ENCODE measurements at places on chromosomes 7 and 10.

DNA sequence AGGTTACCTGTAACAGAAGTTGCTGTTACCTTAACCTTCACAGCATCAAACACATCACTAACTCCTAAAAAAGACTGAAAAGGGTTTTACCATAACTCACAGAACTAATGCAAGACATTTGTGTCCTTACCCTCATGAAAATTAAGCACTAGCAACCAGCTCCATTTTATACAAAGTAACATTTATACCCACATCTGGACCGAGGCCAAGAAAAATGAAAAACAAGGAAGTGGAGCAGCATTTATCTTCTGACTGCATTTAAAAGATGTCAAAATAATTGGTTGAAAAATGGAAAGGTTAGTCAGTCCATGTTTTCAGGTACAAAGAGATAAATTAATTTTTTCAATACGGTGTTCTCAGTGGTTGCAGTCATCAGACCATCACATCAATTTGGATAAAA is 3.1 kb upstream of the RBP4 start:
- DNase-seq: no peak

GRCh38 chr10:110461530-110461929 is 36.2 kb upstream of the DUSP5 start:
- DNase-seq: no peak

- no peak for DNase-seq
Measured at GRCh38 chr10:77359287-77359691, 278.3 kb downstream of the KCNMA1 start.

- no peak for DNase-seq
Measured at GRCh38 chr7:4645246-4645645, 36.8 kb upstream of the FOXK1 start.

- DNase-seq: no peak
Measured at GRCh38 chr10:51972733-51973346, 273.4 kb upstream of the CSTF2T start.

- no peak for DNase-seq
Measured at GRCh38 chr10:71433768-71434744, 37.3 kb downstream of the CDH23 start.

- DNase-seq: no peak
Measured at GRCh38 chr10:90871279-90871765, 452 bp upstream of the RPP30 start.

- DNase-seq: no peak
Measured at GRCh38 chr7:117084286-117084685, 131.0 kb downstream of the ST7 start.

DNA sequence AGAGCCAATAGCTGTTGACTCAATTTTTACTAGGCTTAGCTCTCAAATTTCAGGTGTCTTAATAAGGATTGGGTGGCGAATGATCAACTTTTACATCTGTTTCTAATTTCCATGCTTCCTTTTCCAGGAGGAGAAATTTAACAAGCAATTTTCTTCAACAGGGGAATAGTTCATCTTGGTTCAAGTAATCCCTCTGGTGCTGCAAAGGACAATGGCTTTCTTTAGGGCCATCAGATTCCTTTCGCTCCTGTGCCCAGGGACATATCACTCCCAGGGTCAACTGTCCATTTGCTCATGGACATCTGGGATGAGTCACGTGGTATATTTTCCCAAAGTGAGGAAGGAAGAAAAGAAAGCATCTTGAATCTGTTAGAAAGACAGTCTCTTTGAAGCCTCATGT is 313.3 kb downstream of the FRMD4A start:
- no peak for DNase-seq

DNA sequence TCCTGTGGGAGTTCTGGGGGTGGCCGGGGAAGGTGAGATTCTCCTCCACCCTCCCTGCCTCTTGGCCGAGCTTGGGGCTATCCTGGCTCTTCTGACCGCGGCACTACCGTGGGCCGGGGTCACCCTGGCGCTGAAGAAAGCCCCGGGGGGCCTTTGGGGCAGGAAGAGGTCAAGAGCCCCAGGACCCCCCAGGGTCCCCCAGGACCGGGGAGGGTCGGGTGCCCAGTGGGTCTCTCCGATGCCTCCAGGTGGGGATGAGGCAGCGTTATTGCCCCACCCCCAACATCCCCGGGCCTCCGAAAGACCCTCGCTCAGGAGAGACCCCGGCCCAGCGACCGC is 439 bp upstream of the KNDC1 start:
- no peak for DNase-seq

DNA sequence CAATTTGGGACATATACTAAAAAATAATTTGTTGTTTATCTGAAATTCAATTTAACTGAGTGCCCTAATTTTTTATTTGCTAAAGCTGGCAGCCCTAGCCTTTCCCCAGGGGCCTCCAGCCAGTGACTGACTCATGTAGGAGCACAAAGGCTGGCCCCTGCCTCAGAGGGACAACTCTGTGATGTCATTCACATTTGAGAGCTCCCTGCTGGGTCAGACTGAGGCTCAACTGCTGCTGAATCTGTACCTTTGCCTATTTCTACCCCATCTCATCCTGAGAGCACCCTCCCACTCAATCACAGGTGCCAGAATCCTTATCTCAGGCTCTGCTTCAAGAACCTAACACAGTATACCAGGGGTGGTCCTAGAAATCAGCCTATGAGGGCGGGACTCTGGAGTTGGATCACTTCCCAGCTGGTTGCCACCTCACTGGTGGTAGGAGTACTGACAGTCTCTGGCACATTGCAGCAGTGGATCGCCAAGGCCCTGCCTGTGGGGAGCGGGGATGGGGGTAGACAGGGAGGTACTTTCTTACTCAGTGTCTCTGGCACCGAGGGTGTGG is 11.6 kb downstream of the GCK start:
- DNase-seq: no peak

GRCh38 chr10:3711918-3712317 is 73.1 kb downstream of the KLF6 start:
- no peak for DNase-seq

DNA sequence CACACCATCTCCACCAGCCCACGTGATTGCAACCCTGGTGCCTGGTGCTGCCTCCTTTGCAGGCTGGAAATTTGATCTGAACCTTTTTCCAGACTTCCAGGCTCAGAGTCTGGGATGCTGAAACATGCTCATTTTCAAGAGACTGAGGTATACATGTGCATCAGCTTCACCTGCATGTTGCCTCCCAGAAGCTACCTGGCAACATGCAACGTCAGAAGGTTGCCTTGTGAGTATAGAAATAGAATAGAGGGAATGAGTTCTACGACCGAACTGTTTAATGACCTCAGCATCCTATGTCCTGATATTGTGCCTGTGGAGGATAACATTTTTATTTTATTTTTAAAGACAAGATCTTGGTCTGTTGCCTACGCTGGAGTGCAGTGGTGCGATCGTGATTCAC is 1.9 kb upstream of the ZNF212 start:
- no peak for DNase-seq

DNA sequence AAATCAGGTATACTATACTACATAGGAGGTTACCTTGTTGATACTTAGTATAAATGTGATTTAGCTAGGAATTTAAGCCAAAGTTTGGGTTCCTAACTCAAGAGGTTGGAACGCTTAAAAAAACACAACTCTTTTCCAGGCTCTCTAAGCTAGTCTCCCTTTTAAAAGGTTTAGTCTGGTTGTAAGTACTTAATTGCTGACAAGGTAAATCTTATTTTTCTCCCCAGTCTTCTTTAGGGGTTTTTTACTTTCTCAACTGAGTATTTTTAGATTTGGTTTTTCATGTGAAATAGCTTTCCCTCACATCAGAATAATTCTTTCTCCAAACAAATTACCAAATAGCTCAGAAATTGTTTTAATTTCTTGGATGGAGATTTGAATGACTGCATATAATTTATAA is 20.8 kb upstream of the CTTNBP2 start:
- DNase-seq: no peak

- no peak for DNase-seq
Measured at GRCh38 chr10:44927352-44927751, 16.2 kb downstream of the TMEM72 start.

- no peak for DNase-seq
Measured at GRCh38 chr10:48194830-48195229, 79.7 kb downstream of the FRMPD2 start.
